A549 treated with Mapracorat at 1 μM for 4 hours (cell line): ENCODE measurements at places on chromosomes 11 and 22. TPM values are rescaled to one million over a fixed set of nuclear protein-coding genes. Genes with fewer than 3 reads are reported as not detected.

Gene OR4D11
- total RNA-seq: not detected in 5 replicates

Gene SMTNL1
- total RNA-seq: not detected in 5 replicates

Gene PLAAT5
- total RNA-seq: not detected in 5 replicates

Gene TMX2
- total RNA-seq: 143 to 164 TPM (median 150 TPM) in 5 replicates

Gene MUC5AC
- 1.1 to 2.7 TPM (median 1.8 TPM) in 5 replicates for total RNA-seq

Gene TMPRSS4
- 0.70 TPM in 1 of 5 replicates, not detected in the others for total RNA-seq

Gene CCDC88B
- total RNA-seq: 8.6 to 11.4 TPM (median 10.3 TPM) in 5 replicates

Gene CD6
- total RNA-seq: 0.08 to 0.18 TPM (median 0.15 TPM) in 4 of 5 replicates, not detected in the other

Gene SLC17A6
- total RNA-seq: not detected in 5 replicates
